ENCODE measurements at places on chromosomes 11 and 22. TPM values are rescaled to one million over a fixed set of nuclear protein-coding genes. Genes with fewer than 3 reads are reported as not detected.

Gene SPDYC
- total RNA-seq: not detected

Gene TRIM51
- total RNA-seq: not detected

Gene CFAP300
- 0.33 TPM for total RNA-seq

Gene TIMM10
- total RNA-seq: 31.0 TPM

Gene OR52N4
- not detected for total RNA-seq

Gene LARGE2
- total RNA-seq: not detected

Gene SAA4
- not detected for total RNA-seq

Gene EED
- total RNA-seq: 11.1 TPM

Gene MMP8
- total RNA-seq: not detected

Gene TRIM49
- not detected for total RNA-seq

Gene BTG4
- total RNA-seq: not detected

Gene CCDC89
- not detected for total RNA-seq

Gene TMEM179B
- total RNA-seq: 36.3 TPM

Gene PRRG4
- 0.33 TPM for total RNA-seq

Gene C22orf31
- total RNA-seq: not detected

Gene RBM14
- total RNA-seq: 46.0 TPM

Gene ASCL2
- total RNA-seq: not detected

Gene PRSS23
- total RNA-seq: 454 TPM

Gene KRTAP5-1
- total RNA-seq: not detected

Gene APOA1
- total RNA-seq: not detected

Gene FREY1
- 2.6 TPM for total RNA-seq

Gene NAALADL1
- total RNA-seq: 7.2 TPM

Gene BATF2
- 0.98 TPM for total RNA-seq

Gene IGF2
- 17.8 TPM for total RNA-seq

Data from vein endothelial cell (primary cell).